ENCODE measurements at places on chromosomes 7 and 10.

DNA sequence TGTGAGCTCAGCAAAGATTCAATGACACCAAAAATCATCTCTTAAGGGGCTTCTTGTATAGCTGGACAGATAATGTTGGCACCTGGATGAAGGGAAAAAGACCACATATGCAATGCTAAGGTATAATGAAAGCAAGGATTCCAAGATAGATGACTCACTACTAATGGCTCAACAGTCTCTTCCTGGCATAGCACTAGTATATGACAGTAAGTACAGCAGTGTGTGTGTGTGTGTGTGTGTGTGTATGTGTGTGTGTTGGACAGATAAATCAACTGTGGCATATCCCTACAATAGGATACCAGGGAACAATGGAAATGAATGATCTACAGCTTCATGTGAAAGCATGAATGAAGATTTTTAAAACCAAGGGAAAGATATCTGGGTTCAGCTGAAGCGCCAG is 257.1 kb downstream of the SFMBT2 start:
- DNase-seq: no peak

DNA sequence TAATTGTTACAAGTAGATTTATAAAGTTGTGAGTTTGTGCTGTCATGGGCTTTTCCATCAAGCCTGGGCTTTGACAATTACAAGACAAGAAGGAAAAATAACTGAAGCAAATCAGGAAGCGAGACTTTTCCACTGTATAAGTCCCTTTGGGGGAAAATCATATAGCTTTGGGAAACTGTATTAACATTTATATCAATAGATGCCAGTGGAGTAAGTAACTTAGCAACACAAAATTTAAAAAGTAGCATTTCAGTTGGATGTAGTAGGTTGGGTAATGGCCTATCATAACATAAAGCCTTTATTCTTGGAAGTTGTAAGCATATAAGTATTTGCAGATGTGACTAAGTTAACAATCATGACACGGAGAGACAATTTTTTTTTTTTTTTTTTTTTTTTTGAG is 931.1 kb downstream of the CNTNAP2 start:
- no peak for DNase-seq

DNA sequence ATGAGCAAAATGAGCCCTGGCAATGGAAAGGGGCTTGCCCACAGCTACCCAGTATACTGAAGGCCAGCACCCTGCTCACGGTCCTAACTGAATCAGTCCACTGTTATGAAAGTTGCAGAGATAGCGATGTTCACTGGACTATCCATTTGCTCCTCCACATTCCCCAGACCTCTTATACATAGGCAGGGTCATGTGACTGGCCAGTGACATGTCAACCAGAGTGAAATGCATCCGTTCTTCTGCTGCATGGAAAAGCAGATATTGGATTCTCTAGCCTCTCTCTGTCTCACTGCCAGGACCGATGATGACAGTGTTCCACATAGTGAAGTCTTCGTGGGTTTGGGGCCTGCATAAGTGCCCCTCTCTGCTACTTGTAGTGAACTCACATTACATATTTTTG is 503.4 kb downstream of the RPS24 start:
- no peak for DNase-seq

DNA sequence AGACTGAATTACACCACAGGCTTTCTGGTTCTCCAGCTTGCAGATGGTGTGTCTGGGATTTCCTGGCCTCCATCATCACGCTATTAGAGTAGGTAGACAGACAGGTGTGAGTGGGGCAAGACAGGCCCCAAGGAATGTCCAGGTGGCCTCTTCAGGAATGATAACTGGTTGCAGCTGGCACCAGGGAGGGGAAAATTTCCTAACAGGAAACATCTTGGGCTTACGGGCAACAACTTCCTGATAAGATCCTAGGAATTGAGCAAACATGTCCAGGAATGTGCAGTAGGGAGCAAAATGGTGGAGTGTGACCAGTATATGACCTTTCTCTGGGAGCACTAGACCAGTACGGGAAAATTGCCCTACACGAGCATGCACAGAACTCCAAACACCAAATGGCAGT is 11.3 kb downstream of the XRCC2 start:
- no peak for DNase-seq

DNA sequence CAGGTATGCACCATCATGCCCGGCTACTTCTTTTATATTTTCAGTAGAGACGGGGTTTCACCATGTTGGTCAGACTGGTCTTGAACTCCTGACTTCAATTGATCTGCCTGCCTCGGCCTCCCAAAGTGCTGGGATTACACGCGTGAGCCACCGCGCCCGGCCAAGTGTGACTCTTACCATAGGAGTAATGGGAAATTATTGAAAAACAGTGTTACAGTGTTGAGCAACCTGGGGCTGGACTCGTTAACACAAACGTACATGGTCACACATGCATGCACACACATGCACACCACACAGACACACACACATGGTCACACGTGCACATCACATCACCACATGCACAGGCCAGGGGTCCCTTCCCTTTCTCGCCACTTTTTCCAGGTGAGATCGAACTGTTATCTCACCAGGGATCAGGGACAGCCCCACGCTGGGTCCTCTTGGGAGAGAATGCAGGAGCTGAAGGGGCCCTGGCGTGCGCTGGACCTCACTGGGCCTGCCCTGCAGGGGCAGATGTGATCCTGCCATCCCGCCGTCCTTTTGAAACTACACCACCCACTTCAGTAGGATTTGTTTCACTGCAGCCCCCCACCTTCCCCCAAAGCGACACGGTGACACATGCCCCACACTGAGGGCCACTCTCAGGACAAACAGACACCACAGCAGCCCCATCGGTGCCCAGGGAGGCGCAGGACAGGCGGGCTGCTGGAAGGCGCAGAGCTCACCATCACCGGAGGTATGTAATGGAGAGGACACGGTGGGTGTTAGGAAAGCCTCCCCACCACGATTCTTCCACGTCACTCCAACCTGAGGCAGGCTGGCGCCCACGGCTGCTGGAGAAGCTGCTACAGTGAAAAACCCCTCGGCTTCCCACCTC is 10.2 kb downstream of the RADIL start:
- no peak for DNase-seq

DNA sequence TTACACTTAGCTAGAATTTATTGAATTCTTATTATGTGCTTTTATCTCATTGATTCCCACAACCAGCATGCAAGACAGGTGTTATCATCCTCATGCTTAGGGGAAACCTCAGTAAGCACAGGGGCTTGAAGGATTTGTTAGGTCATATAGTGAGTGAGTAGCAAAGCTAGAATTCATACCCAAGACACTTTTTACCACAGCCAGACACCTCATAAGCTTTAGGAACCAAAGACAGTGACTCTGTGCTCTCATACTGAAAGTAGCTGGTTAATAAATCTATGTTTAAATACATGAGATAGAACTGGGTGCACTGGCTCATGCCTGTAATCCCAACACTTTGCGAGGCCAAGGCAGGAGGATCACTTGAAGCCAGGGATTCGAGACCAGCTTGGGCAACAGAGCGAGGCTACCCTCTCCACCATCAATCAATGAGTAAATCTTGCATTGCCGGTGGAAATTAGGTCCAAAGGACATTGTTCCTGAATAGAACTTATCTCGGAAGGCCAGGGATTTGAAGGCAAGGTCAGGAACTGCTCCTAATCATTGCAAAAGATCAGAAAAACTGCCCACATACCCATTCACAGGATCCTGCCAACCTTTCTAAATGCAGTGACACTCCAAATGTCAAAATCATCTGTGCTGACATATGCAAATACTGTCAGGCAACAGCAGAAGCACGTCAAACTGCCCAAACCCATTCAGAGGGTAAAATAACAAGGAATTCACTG is 523.5 kb downstream of the PARD3 start:
- DNase-seq: no peak

DNA sequence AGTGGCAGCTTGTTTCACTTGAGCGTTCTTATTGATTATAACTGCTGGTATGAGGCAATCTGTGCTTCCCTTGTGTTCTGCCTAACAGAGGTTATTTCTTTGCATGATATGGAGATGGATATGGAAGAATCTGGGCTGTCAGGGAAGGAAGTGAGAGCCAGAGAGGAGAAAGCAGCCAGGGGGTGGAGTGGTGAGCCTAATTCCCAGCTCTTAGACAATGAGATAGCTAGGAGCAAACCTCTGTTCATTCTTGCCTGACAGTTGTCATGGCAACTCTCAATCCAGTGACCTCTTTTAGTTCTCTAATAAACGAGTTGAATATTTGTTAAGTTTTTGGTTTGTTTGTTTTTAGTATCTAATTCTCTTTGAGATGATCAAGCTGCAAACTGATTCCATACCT is 214.3 kb downstream of the NRG3 start:
- no peak for DNase-seq

GRCh38 chr10:71812016-71812912 is 38.8 kb downstream of the PSAP start:
- DNase-seq: peak; percentile 80

GRCh38 chr10:22704471-22704911 is 9.9 kb downstream of the PIP4K2A start:
- no peak for DNase-seq

DNA sequence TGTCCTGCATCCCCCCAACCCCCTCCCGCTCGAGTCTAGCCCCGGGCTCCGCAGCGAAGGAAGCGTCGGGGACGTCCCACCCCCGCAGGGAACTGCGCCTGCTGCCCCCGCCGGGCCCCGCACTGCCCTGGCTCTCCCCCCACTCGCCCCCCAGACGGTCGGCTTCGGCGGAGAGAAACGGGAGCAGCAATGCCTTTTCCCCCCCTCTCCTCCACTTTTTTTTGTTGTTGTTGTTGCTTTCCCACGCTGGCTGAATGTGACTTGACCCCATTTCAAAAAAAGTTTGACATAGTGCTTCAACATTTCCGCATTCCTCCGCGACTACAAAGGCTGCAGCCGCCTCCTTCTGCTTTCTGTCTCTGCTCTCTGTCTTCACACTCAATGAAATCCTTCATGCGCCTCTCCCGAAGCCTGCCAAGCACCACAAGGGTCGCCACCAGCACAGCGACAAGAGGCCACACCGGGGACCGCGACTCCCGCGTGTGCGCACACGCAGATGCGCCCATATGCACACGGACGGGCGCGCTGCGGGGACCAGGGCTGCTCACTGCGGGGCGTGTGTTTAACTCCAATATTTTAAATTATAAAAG is 1.0 kb downstream of the CDK6 start:
- peak; percentile 65 for DNase-seq

- DNase-seq: peak; percentile 10
These were observed 205.9 kb downstream of the MBL2 start for GRCh38 chr10:52566471-52567246.

- DNase-seq: no peak
These were observed 105.4 kb upstream of the GLI3 start for GRCh38 chr7:42342381-42342780.
